Bone marrow (tissue), 2 donors: ENCODE measurements at places on chromosomes 7 and 10.

DNA sequence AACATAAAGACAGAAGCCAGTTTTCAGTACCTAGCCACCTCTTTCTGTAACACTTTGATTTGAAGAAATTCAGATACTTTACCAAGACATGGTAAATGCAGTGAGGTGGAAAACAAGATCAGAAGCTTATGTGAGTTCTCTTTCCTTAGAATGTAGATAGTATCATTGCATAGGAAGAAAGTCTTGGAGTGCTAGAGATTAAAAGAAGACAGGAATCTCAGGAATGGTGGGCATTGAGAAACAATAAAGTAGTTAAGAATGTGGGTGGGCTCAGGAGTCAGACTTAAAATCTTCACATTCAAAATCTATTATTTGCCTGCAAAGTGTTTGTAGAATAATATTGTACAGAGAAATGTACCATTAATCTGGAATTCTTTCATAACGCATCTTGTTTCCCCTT, 58.9 kb downstream of the POLL start:
- no peak for DNase-seq

DNA sequence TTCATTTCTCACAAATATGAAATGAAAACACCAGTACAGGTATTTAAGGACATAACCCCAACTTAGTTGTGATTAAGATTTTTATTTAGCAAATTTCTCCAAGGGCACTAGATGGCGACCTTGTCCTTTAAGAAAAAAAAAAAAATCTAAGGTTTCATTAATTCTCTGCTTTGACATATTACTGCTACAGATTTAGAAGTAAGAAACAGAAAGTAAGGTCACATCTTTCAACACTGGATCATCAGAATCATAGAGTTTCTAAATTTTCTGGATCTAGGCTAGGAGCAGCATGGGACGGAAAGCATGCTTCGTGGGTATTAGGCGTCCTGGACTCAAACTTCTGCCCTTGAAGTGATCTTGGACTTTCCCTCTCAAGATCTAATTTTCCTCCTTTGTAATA, 85.5 kb upstream of the PRKG1 start:
- no peak for DNase-seq

GRCh38 chr7:42144604-42145003, 92.4 kb downstream of the GLI3 start:
- DNase-seq, result no peak

GRCh38 chr7:18532813-18533212, 37.3 kb downstream of the HDAC9 start:
- no peak for DNase-seq

- DNase-seq, result no peak
Measured at GRCh38 chr10:128979405-128979804, 487.6 kb upstream of the MGMT start.

DNA sequence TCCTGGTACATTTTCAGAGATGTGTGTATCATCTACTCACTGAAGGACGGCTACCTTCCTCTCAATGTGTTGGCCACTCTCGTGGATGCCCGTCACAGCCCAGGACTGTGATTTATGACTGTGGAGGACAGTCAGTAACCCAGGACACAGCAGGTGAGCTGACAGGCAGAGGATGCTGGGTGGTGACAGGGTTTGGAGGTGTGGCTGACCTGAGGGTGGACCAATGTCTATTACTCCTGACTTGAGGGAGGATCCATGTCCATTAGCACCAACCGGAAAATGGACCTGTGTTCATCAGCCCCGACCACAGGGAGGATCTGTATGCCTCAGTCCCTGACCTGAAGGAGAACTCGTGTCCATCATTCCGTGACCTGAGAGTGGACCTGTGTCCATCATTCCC, 96.1 kb downstream of the ADCY1 start:
- no peak for DNase-seq

DNA sequence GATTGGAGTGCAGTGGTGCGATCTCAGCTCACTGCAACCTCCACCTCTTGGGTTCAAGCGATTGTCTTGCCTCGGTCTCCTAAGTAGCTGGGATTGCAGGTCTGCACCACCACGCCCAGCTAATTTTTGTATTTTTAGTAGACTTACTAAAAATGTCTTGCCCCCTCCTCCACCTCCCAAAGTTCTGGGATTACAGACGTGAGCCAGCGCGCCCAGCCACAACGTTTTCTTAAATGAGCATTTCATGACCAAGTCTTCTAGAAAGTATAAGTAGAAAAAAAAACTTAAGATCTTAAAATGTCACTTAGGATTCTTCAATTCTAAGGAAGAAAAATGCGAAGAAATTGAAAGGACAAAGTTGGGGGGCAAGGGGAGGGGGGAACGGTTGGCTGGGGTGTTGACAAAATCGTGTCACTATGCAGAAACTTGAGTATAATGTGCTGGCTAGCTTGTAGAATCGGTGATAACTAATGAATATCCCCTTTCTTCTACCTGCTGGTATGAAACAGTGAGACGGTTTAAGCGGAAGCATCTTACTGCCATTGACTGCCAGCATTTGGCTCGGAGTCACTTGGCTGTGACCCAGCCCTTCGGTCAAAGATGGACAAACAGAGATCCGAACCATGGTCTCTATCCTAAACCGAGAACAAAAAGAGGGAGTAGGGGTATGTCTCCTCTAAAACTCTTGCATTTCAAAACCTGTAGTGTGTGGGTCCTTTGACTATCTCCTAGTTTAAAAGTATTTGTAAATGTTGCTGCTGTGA, 12.7 kb downstream of the FBH1 start:
- DNase-seq, result no peak

DNA sequence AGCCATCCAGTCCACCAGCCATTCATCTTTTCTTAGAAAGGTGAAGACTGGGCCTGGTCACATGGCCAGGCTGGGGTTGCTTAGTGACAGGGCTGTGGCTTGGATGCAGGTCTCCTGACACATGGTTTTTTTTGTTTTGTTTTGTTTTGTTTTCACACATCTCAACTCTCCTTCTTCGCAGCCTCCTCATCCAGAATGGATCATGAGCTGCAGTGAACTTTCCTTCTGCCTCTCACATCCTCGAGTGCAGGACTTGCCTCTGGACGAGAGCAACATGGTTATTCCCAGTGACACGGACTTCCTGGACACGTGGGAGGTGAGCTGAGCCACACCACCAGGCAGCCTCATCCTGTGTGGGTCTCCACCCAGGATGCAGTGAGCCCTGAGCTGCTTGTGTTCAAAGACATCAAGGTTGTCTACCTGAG, 9.5 kb downstream of the AKR1E2 start:
- no peak for DNase-seq

DNA sequence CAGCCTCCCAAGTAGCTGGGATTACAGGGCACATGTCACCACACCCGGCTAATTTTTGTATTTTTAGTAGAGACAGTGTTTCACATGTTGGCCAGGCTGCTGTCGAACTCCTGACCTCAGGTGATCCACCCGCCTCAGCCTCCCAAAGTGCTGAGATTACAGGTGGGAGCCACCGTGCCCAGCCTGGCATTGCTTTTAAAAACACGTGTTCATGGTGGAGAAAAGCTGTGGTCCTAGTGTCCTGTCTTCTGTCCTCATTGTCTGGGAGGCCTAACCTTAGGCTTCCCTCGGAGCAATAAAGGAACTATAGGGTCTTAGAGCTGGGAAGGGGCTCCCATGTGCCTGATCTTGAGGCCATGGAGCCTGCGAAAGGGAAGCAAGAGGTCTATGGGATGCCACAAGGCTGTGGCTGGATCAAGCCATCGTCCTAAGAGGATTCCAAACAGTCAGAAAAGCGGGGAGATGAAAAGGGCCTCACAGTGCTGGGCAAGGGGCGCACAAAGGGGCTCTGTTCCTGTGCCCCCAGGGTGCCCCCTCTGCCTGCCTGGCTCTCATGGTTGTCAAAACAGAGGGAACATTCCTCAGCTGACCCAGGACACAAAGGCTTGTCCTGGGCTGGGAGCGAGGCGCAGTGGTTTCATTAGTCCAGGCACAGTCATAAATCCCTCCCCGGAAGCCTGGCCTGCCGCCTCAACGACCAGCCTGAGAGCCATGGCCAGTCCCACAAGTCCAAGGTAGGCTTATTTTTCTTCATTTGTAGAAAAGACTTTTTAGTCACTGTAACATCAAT, 106.6 kb upstream of the TNS3 start:
- no peak for DNase-seq

GRCh38 chr7:116724560-116725231, 52.7 kb downstream of the MET start:
- no peak for DNase-seq

GRCh38 chr10:74827694-74828093, 1.3 kb downstream of the KAT6B start:
- DNase-seq, result no peak

- no peak for DNase-seq
Measured at GRCh38 chr10:115417585-115418265, 324.6 kb downstream of the ATRNL1 start.

GRCh38 chr10:78533098-78533497, 499.4 kb downstream of the RPS24 start:
- no peak for DNase-seq

DNA sequence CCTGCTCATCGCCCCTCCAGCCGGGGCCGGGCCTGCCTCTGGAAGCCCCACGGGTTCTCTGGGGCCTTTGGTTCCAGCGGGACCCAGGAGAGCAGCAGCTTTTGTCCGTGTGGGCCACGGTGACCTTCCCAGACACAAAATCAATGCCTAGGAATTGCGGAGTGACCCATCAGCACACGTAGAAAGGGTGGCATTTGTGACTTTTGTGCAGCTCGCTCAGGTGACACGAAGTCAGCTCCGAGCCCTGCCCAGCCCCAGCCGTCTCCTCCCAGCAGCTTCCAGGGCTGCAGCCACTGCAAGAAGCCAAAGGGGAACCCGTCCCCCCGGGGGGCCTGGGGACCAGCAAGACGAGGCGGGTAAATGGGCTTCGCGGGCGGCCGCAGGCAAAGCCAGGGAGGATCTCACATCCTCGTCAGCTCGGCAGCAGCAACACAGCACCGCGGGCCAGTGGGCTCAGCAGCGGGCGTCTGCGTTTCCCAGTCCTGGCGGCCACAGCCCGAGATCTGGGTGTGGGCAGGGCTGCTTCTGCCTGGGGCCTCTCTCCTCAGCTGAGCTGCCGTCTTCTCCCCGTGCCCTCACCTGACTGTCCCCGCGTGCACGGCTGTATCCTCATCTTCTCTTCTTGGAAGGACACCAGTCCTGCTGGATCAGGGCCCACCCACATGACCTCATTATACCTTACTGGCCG, 88.5 kb downstream of the PAXIP1 start:
- DNase-seq, result no peak

- no peak for DNase-seq
Measured at GRCh38 chr10:4543938-4544533, 282.0 kb upstream of the AKR1E2 start.
